Activated CD8-positive, alpha-beta T cell treated with anti-CD3 and anti-CD28 coated beads, Interleukin-2, amount 10 ng/mL, durations not matched to agents 7 days and 5 days (primary cell): ENCODE measurements at places on chromosomes 7 and 10. TPM values are rescaled to one million over a fixed set of nuclear protein-coding genes. Genes with fewer than 3 reads are reported as not detected.

DNA sequence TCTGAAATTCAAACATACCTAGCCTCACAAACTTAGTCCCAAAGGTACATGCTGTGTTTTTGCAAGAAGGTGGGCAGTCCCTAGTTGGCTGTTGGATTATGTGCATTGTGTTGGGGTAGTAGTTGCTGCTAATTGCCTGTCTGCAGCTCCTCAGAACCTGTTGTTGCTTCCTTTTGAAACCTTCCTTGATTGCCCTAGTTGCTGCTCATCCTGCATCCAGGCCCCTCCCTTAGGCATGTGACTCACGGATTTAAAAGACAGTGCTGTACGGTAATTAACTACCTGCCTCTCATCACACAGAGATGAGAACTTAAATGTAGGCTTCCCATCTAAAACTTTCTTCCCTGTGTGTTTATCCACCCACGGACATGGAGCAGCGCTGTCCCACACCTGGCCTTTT, 67.7 kb downstream of the BMPR1A start:
- no peak for DNase-seq
- no peaks in the 10 kb centered on the region for H3K36me3 ChIP-seq
- H3K27ac ChIP-seq = no peak overlapping the region
- peaks cover 5% of the 10 kb centered on the region for H3K27me3 ChIP-seq
- H3K4me1 ChIP-seq = no peaks in the 10 kb centered on the region
- no peak overlapping the region for H3K4me3 ChIP-seq

The FAM241B gene
- total RNA-seq = 5.4 TPM

The SLC13A1 gene
- total RNA-seq = not detected

The C10orf67 gene
- not detected for total RNA-seq

GRCh38 chr10:37379991-37380390, 254.6 kb downstream of the ANKRD30A start:
- H3K4me3 ChIP-seq = no peak overlapping the region
- no peaks in the 10 kb centered on the region for H3K36me3 ChIP-seq
- no peaks in the 10 kb centered on the region for H3K27me3 ChIP-seq
- no peaks in the 10 kb centered on the region for H3K4me1 ChIP-seq
- no peak for DNase-seq

GRCh38 chr10:5658871-5659618, 7.3 kb downstream of the ASB13 start:
- H3K27me3 ChIP-seq = no peaks in the 10 kb centered on the region
- no peak overlapping the region for H3K4me3 ChIP-seq
- H3K4me1 ChIP-seq = peaks cover 37% of the 10 kb centered on the region
- DNase-seq = no peak

- peaks cover 2% of the 10 kb centered on the region for H3K4me1 ChIP-seq
- DNase-seq = no peak
- H3K27me3 ChIP-seq = peaks cover 2% of the 10 kb centered on the region
- H3K36me3 ChIP-seq = no peaks in the 10 kb centered on the region
- H3K27ac ChIP-seq = no peak overlapping the region
These were observed 72.9 kb upstream of the ARMC3 start for GRCh38 chr10:22854935-22855421.

DNA sequence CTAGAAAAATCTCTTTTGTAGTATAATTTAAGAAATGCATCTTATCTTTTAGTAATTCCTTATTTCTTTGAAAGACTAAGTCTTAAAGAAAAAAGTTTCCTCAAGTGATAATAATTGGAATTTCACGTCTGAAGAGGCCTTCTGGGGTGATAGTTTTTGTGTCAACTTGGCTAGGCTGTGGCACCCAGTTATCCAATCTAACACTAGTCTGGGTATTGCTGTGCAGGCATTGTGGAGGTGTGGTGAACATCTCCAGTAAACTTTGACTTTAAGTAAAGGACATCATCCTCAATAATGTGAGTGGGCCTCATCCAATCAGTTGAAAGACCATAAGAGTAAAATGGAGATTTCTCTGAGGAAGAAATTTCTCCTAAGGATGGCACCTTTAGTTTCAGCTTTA, 2.3 kb upstream of the TUBAL3 start:
- peaks cover 1% of the 10 kb centered on the region for H3K4me1 ChIP-seq
- no peak for DNase-seq
- H3K4me3 ChIP-seq = no peak overlapping the region
- H3K27ac ChIP-seq = no peak overlapping the region
- H3K27me3 ChIP-seq = peaks cover 35% of the 10 kb centered on the region

GRCh38 chr7:92075455-92076158, 58.7 kb downstream of the CYP51A1 start:
- H3K4me1 ChIP-seq = peaks cover 6% of the 10 kb centered on the region
- H3K27me3 ChIP-seq = no peaks in the 10 kb centered on the region
- peaks cover 26% of the 10 kb centered on the region for H3K36me3 ChIP-seq
- H3K27ac ChIP-seq = no peak overlapping the region
- no peak overlapping the region for H3K4me3 ChIP-seq

The GARIN1A gene
- total RNA-seq = 0.60 TPM

- H3K4me1 ChIP-seq = no peaks in the 10 kb centered on the region
- no peak overlapping the region for H3K4me3 ChIP-seq
- no peaks in the 10 kb centered on the region for H3K36me3 ChIP-seq
- no peak for DNase-seq
- H3K27ac ChIP-seq = no peak overlapping the region
- no peaks in the 10 kb centered on the region for H3K27me3 ChIP-seq
These were observed 36.0 kb upstream of the NRG3 start for GRCh38 chr10:81838950-81839349.

- H3K4me3 ChIP-seq = no peak overlapping the region
- no peak for DNase-seq
- no peaks in the 10 kb centered on the region for H3K36me3 ChIP-seq
- no peak overlapping the region for H3K27ac ChIP-seq
- no peaks in the 10 kb centered on the region for H3K4me1 ChIP-seq
These were observed 1017.0 kb upstream of the KCND2 start for GRCh38 chr7:119256001-119256400.

DNA sequence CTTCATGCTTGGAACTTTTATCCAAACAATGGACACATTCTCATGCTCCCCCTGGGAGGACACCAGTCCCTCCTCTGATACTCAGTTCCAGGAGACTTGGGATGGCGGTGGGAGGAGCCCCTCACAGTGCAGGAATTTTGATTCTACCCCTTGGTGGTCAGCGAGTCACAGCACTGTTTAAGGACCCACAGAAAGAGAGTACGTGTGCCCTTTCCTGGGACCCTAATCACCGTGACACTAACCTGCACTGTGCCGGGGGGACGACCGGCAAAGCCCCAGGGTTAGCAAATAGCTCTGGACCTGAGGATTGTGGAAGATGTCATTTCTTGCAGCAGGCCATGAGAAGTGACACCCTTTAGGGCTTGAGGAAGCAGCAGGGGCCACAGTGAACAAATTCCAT, 10.4 kb downstream of the AFAP1L2 start:
- no peak overlapping the region for H3K4me3 ChIP-seq
- no peak for DNase-seq

The SAP25 gene
- 29.8 TPM for total RNA-seq

The SLC29A4 gene
- 0.42 TPM for total RNA-seq

DNA sequence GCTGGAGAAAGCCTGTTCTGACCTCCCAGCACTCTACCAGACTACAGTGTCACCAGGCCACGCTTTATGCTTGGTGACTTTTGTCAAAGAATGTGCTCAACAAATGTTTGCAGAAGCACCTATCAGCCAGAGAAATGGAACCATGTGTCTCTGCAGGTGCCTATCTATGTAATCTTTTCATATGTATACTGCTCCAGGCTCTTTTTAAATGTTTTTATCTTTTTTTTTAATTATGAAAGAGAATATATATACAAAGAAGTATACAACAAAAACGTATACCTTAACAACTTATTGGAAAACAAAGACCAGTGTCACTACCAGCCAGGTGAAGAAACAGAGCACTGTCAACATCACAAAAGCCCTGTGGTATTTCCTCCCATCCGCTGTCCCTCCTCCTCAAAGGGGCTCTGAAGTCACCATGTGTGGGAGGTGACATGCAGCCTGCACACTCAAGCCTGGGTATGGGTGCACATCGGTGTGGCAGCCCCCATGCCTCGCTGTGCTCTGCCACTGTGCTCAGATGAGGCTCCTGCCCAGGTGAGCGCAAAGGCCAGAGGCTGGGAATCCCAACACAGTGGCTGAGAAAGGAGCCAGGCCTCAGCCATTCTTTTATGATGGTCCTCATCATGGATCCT, 120.6 kb downstream of the CLEC2L start:
- peaks cover 42% of the 10 kb centered on the region for H3K4me1 ChIP-seq
- no peaks in the 10 kb centered on the region for H3K36me3 ChIP-seq
- no peak for DNase-seq
- H3K27ac ChIP-seq = no peak overlapping the region
- no peak overlapping the region for H3K4me3 ChIP-seq
- no peaks in the 10 kb centered on the region for H3K27me3 ChIP-seq

The MYOF gene
- total RNA-seq = 0.39 TPM

The ERV3-1 gene
- 12.5 TPM for total RNA-seq

DNA sequence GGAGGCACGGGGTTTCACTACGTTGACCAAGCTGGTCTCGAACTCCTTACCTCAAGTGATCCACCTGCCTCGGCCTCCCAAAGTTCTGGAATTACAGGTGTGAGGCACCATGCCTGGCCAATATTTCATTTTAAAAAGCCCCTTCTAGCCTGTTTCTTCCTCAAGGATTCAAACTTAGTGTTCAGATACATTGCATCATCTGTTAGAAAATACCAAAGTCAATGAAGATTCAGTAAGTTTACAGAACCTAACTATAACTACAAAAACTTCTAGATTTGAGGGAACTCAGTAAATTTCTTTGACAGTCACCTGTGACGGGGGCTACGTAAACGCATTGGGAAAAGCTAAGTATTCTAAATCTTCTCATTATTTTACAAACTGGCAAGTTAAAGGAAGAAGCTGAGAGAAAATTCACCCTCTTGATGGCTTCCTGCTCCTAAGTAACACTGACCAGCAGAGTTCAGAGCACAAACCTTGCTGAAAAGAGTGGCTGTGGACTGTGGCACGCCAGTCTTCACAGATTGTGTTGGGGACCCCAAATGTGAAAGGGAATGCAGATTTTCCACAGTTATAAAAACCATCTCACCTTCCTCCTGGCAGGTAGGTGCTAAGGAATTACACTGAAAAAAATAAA, 162.2 kb downstream of the PKD1L1 start:
- DNase-seq = no peak
- H3K4me3 ChIP-seq = no peak overlapping the region
- no peak overlapping the region for H3K27ac ChIP-seq
- no peaks in the 10 kb centered on the region for H3K36me3 ChIP-seq

DNA sequence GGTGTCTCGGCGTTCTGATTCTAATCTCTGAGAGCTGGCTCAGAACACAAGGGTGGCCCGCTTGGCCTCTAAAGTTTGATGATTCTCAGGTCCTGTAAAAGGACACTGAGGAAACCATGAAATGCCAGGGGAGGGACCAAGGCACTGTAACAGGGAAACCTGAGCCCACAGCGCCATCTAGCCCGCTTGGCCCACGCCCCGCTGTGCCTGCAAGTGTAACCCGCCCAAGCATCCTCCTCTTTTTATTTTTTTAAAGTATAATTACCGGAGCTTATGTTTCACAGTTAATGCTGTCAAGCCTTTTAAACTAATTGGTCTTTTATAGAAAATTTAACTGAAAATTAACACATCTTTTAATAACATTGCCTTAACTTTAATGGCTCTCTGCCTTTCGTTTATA, 734.7 kb downstream of the KCNMA1 start:
- no peak overlapping the region for H3K4me3 ChIP-seq
- H3K27me3 ChIP-seq = no peaks in the 10 kb centered on the region
- no peak overlapping the region for H3K27ac ChIP-seq
- no peak for DNase-seq
- no peaks in the 10 kb centered on the region for H3K4me1 ChIP-seq
- H3K36me3 ChIP-seq = no peaks in the 10 kb centered on the region

GRCh38 chr7:2782565-2782964, 61.5 kb downstream of the GNA12 start:
- H3K4me1 ChIP-seq = peaks cover 12% of the 10 kb centered on the region
- H3K27ac ChIP-seq = peak overlapping the region; percentile 8
- H3K27me3 ChIP-seq = no peaks in the 10 kb centered on the region
- DNase-seq = no peak

- peaks cover 10% of the 10 kb centered on the region for H3K27me3 ChIP-seq
- H3K4me3 ChIP-seq = no peak overlapping the region
- H3K36me3 ChIP-seq = no peaks in the 10 kb centered on the region
- H3K4me1 ChIP-seq = peaks cover 14% of the 10 kb centered on the region
- H3K27ac ChIP-seq = no peak overlapping the region
- peak; percentile 35 for DNase-seq
These were observed 45.1 kb downstream of the CHN2 start for GRCh38 chr7:29239638-29240037.

- no peaks in the 10 kb centered on the region for H3K4me1 ChIP-seq
- H3K4me3 ChIP-seq = no peak overlapping the region
- no peak for DNase-seq
- H3K36me3 ChIP-seq = no peaks in the 10 kb centered on the region
- H3K27me3 ChIP-seq = peaks cover 7% of the 10 kb centered on the region
- no peak overlapping the region for H3K27ac ChIP-seq
These were observed 13.2 kb upstream of the PTER start for GRCh38 chr10:16423599-16423998.

- no peaks in the 10 kb centered on the region for H3K27me3 ChIP-seq
- DNase-seq = no peak
- H3K36me3 ChIP-seq = peaks cover 3% of the 10 kb centered on the region
- no peak overlapping the region for H3K4me3 ChIP-seq
- peaks cover 28% of the 10 kb centered on the region for H3K4me1 ChIP-seq
These were observed 3.7 kb downstream of the ZNF775 start for GRCh38 chr7:150382844-150383225.

DNA sequence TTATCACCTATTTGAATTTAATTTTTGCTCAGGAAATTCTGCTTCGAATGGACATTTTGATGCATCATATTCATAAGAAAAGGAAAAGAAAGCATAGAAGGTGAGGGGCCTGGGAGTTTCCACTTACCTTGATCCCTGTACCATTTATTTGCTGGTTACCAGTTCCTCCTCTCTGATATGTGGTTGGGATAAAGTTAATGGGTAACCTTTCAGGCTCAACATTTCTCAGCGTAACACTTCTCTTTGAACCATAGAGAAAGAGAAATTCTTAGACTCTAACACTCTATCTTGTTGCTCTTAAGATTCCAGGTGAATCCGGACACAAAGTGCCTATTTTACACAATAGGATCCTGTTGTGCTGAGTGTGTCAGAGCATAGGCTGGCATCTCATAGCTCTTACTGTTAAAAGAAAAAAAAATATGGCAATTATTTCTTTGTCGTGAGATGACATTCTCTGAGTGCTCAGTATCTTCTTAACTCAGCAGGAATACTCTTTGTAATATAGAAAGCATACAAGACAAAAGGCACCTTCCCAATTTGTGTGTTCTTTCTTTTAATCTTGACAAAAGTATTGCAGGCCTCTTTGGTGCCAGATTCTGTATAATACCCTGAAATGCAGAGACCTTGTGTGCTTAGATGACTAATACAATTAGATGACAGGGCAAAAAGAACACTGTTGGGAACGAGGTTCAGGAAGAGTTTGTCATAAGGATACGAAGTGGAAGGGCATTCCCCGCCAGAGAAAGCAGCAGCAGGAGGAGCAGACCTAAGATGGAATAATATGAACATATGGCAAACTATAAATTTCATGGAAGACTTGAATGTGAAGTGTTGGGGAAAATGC, 689.6 kb downstream of the NRG3 start:
- no peaks in the 10 kb centered on the region for H3K4me1 ChIP-seq
- H3K4me3 ChIP-seq = no peak overlapping the region
- no peak for DNase-seq
- H3K36me3 ChIP-seq = no peaks in the 10 kb centered on the region
- H3K27ac ChIP-seq = no peak overlapping the region

The ADAM22 gene
- 2.2 TPM for total RNA-seq

The NPFFR1 gene
- total RNA-seq = not detected

The C10orf71 gene
- not detected for total RNA-seq

GRCh38 chr7:48067475-48067874, 21.6 kb upstream of the UPP1 start:
- H3K36me3 ChIP-seq = no peaks in the 10 kb centered on the region
- DNase-seq = no peak
- H3K4me3 ChIP-seq = no peak overlapping the region
- no peaks in the 10 kb centered on the region for H3K27me3 ChIP-seq
